Umbilical cord (tissue), 2 donors: ENCODE measurements at places on chromosomes 11 and 22. TPM values are rescaled to one million over a fixed set of nuclear protein-coding genes. Genes with fewer than 3 reads are reported as not detected.

GRCh38 chr22:28222976-28223745 lies 304.1 kb upstream of the PITPNB start:
- DNase-seq: no peak

GRCh38 chr22:17120711-17121232 lies 388 bp downstream of the TMEM121B start:
- DNase-seq: no peak

DNA sequence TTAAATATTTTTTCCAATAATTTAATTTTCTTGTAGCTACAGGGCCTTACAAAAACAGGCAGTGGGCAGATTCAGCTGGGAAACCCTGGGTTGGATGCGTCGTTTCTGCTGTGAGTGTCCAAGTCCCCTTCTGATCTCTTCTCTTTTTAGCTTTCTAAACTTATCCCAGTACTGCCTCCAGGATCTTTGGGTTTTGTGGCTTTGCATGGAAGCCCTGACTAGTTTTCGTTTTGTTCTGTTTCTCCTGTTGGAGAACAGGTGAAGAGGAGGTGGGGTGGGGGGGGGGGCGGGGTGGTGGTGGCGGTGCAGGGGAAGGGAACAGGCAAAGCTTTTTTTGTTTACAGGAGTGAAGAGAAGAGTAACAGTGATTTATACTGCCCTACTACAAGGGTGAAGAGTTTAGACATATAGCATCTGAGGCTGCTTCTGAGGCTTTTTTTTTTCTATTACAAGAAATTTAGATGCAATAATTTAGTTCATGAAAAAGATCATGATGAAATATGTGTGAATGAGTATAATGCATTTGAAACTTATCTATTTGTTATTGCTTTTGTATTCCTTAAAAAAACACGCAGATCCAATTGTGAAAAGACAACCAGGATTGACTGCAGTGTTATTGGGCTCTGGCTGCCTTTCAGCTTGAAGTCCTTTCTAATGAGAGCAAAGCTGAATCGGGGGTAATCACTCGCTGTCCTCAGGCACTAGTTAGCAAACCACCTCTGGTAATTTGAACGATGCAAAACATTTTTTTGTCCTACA lies 142.9 kb downstream of the NCAM1 start:
- no peak for DNase-seq

DNA sequence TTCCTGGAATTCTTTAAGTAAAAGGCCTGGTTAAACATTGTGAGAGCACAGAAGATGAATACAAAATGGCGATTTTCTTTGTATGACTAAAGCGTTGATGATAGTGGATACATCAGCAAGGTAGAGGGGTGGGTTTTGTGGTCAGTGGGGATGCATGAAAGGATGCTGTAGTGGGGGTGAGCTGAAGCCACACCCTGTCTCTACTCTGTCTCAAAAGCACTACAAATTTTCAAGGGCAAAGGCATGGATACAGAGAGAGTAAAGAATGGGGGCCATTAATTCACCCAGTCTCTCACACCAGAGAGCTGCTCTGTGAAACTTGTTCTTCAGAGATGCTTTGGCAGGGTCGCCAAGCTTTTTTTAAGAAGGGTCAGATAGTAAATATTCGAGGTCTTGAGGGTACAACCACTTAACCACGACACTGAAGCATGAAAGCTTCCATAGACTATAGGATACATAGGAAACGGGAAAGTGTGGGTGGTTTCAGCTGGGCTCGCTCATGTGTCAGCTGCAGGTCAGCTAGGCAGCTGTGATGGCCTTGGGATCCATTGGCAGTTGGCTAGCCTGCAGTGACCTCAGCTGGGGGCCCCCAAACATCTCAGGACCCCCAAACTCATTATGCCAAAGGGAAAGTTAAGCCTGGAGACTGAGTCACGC lies 8.3 kb downstream of the TMEM138 start:
- DNase-seq: no peak

KRTAP5-2 gene
- not detected for total RNA-seq

DNA sequence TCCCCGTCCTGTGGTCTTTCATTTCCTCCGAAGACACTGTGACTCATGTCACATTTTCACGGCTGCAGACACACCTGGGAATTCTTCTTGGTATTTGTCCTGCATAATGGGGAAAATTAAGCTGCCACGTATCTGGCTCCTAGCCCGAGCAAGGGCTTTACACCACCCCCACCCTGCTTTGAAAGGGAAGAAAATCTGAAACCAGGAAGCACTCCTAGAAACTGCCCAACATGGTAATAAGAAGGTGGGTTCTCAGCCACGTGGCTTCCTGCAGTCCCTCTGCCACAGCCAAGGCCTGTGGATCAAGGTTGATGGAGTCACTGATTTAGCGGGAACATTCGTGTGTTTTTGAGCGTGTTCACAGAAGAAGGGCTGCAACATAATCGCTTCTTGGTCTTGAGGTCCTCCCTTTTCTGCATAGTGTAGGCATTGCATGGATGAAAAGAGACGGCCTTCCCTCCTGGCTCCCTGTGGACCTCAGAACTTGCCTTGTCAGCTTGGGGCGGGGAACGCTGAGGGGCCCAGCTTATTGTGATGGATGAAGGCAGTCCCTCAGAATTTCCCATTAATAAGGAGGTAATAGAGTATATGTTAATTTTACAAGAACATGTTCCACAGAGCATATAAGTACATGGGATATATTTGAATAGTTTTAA lies 292.0 kb downstream of the NTM start:
- no peak for DNase-seq

GRCh38 chr11:126359431-126360048 lies 4.1 kb downstream of the ST3GAL4 start:
- peak; percentile 81 for DNase-seq

- DNase-seq: no peak
Measured at GRCh38 chr11:32821517-32821916, 8.2 kb upstream of the PRRG4 start.

GRCh38 chr11:17414317-17414737 lies 25.9 kb upstream of the KCNJ11 start:
- no peak for DNase-seq

GRCh38 chr11:109677876-109678275 lies 255.9 kb downstream of the C11orf87 start:
- DNase-seq: no peak

DNA sequence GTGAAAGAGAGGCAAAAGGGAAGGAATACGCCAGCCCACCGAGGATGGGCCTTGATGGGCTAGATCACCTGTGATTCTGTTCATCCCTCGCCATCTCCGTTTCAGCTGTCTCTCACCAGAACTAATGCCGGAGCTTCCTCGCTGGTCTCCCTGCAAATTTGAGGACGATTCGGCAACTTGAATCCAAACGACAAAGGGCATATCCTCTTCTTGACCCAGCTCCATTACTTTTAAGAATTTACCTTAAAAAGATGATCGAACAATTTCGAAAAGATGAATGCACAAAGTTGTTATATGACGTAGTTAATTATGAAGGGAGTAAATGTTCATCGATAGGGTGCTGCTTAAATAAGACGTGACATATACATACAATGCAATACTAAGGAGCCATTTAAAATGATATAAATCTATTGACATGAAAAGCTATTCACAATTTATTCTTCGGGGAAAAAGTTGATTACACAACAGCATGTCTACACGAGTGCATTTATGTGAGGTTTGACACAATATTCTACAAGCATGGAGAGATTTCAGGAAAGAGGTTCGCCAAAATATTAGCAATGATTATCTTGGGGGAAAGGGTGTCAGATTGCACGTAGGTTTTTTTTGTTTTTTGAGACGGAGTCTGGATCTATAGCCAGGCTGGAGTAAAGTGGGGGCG lies 937 bp upstream of the FAM168A start:
- no peak for DNase-seq

DNA sequence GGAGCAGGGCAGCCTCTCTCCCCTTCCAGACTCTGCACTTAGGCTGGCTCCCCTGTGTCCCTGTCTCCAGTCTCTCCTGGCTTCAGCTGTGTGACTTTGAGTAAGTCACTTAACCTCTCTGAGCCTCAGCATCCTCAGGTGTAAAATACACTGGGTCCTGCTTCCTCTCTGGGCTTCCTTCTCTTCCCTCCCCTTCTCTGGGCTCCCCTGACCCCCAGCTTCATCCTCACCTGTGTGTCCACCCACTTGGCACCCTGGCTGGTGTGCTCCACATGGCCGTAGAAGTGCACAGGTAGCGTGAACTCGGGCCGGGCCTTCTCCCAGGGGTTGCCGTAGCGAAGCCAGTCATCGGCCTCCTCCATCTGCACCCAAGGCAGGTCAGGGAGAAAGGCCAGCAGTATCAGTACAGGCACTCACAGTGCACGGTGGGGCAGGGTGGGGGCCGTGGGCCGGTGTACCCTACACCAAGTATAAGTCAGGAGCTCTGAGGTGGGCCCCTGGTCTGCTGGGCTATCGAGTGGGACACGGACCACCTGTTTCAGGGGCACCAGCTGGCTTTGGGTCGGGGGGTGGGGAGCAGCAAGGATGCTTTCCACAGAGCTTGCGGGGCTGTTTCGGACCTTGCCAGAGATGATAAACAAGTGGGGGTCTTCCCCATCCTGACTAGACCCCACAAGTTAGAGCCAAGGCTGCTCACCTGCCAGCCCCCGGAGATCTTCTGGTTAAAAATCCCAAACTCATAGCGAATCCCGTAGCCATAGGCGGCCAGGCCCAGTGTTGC lies 2.0 kb downstream of the PYGM start:
- DNase-seq: no peak

DNA sequence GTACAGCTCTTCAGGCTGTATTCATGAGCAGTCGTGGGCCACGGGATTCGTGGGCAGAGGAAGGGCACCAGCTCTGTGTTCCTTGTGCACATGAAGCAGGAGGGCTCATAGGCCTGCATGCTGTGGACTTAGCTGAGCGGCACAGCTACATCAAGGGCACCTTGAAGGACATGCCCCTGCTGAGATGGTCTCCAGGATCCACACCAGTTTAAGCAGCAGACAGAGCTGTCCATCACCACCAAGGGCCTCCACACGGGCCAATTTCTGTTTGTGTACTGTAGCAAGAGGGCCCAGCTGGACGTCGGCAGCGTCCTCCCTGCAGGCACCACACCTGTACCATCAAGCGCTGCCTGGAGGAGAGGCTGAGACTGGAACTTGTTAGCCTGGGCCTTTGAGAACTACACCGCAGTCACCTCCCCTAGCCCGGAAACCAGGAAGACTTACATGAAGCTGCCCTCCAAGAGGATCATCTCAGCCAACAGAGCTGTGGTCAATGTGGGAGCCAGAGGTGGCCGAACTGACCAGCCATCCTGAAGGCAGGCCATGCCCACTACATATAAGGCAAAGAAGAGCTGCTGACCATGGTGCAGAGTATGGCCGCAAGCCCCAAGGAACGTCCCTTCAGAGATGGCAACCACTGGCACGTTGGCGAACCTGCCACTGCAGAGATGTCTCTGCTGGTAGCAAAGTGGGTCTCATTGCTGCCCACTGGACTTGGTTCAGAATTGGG lies 32.7 kb upstream of the GNB1L start:
- no peak for DNase-seq

DNA sequence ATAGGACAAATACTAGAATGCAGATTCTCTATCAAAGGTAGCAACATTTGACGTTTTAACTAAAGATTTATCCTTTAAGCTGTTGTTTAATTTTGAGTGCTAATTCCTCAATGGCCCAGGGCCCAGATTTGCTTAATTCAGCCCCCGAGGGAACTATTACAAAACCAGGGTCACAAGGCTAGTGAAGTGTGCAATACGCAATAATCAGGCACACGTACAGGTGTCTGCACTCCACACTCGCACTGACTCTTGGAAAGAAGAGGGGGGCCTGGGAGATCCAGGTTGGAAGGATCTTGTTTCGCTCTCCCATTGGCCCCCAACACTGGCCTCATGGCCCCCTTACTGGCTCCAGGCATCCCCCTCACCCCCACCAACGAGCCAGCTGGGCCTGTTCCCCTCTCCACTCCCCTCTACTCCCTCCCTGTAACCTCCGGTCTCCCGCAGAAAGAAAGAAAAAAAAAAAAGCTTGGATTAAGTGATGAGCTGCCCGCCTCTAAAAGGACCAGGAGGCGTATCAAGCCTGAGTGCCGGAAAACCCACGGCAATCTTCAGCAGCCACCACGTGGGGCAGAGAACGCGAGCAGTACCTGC lies 2.2 kb upstream of the KIRREL3 start:
- DNase-seq: no peak

DNA sequence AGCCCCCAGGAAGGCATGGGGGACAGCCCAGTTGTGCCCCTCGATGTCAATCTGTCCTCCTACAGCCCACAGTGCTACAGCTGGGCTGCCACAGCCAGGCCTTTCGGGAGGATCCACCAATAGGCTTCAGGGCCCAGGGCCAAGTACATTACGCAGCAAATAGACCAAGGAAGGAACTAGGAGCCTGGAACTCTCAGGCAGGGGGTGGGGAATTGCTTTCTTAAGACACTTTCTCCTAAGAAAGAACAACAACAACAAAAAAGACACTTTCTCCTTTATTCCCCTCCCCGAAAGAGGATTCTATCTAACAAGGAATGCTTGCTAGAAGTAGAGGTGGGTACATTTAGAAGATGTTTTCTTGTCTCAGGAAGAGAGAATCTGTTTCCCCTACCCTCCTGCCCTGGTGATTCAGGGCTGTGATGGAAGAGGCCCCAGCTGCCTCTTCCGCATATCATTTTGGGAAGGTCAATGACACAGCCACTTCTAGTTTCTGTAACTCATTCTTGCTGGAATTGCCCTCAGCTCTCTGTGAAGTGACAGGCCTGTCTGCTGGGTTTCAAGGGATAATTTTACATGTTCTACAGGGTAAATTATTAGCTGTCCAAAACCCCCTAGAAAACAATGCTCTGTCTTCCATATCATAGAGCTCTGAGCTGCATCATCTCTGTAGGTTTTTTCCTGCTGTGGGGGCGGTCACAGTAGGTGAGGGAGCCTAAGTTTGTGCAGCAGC lies 6.0 kb upstream of the MALAT1 start:
- DNase-seq: peak; percentile 96

DNA sequence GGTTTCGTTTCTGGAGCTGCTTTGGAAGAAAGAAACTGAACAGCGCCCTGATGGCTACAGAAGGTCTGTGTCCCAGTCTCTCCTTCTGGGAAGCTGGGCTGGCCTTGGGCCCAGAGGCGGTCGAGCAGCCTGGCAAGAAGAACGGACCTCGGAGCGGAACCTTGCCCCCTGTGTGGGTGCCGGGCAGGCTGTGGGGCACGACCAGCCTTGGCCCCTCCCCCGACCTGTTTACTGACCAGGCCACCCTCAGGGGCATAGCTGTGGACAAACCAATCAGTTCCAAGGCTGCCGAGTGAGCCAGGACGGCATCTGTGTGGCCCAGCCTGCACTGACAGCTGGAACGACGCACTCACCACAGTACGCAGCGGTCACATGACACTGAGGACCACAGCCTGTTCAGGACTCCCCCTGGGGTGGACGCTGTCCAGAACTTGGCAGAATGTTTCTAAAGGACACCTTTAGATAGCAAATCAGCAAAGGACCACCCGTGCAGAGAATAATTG lies 7.2 kb downstream of the PIM3 start:
- no peak for DNase-seq

DNA sequence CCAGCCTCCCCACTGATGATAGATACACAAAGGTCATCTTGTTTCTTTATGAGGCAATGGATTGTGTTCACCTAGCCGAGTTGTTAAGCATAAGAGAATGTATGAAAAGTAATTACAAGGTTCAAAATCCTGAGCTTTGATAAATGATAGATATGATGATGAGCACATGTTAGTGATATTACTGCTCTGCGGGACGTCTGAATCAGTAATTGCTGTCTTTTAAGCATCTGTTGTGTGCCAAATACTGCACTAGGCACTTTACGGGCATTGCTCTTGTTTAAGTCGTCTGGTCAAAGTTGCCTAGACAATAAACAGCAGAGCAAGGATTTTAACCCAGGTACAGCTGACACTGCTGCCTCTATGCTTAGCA lies 559 bp upstream of the RNF141 start:
- DNase-seq: no peak
